ENCODE measurements at places on chromosomes 4 and X.

DNA sequence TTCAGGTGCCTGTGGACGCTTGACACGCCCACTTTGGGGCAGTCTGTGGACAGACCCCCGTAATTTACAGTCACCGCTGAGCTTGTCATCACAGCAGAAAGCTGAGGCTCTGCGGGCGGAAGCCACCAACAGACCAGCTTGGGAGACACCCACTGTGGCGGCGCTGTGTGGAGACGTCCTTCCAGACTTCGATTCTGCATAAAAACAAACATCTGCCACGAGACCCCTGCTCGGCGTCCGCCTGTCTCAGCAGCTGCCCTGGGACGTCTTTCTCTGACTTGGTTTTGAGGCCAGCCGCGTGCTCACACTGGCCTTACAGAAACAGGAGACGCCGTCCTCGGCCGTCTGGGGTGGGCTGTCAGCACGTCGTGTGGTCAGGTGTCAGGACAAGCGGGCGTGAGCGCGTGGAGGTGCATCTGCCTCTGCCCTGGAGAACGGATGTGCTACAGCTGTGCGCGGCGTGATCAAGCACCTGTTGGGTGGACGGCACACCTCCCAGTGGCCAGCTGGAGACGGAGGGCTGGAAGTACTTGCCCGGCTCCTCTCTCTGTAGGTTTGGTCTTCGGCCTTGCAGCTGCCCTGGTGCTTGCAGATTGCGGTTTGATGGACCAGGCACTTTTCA, 37.5 kb downstream of the PIGG start:
- DNase-seq = no peak

DNA sequence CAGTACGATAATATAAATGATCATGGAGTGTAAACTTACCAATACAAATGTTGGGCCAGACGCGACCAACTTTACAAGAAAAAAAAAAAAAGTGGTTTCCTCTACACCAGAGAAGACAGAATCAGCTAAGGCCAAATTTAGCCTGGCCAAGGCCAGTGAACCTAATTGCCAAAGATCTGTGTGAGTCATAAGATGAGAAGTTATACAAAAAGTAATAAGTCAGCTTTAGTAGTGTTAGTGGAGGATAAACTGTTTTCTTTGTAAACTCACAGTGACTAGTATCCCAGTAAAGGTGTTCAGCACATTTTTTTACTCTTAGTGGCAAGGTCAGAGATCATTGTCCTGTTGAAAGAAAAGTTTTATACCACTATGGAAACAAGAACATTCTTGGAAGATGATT, 531.4 kb upstream of the TECRL start:
- no peak for DNase-seq

DNA sequence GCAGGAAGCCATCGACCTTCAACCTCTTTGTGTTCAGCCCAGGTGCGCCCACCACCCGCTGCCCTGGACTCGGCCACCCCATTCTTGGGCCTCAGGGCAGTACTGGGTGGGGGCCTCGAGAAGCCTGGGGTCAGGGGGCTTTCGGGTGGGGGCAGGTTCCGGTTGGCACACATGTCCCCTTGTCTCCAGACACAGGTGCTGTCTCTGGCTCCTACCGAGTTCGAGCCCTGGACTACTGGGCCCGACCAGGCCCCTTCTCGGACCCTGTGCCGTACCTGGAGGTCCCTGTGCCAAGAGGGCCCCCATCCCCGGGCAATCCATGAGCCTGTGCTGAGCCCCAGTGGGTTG, 7.4 kb upstream of the FGFRL1 start:
- DNase-seq = no peak

GRCh38 chrX:105483011-105483410, 262.5 kb upstream of the TEX13A start:
- no peak for DNase-seq
